ENCODE measurements at places on chromosomes 7 and 10.

DNA sequence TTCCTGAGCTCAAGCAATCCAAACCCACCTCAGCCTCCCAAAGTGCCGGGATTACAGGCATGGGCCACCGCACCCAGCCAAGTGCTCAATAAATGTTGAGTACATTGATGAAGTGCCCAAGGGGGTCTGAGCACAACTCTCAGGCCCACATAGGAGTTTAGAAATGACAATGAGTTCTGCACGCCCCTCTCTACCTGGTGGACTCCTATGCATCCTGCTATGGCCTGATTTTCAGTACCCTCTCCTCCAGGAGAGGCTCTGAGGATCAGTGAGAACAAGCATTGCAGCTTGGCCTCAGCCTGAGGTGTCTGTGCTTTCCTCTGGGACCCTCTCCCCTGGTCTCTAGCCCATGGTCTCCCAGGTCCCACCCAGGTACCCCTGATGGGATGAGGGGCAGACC is 20.9 kb upstream of the GRIFIN start:
- no peak for DNase-seq

DNA sequence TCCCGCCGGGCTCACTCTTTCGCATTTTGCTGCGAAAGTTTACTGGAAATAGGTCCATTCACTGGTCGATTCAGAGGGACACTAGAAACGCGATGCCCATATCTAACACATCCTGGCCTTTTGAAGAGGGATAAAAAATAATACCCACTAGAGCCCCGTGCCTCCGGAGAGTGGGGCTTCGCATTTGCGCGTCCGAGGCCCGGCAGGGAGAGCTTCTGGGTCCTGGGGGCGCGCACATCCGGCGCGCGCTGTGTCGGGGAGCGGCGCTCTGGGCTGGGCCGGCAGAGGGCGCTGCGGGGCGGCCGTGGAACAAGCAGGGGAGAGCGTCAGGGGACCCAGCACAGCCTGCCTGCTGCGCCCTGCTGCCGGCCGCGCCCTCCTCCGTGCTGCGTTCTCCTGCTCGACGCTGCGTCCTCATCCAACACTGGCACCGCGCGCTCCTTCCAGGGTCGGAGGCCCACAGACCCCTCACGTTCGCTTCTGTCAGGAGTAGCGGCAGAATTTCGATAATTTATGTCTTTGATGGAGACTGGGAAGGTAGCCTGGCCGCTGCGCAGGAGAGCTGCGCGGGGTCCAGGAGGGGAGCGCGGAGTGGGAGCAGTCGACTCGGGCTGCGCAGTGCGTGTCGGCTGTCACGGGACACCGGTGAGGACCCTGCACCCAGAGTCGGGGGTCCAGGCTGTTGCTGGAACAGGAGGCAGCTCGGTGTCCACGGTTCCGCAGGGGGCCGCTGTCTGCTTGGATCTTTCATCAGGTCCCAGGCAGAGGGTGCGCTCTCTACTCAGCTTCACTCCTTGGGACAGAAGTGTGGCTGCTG is 41.5 kb upstream of the ZNF32 start:
- DNase-seq = peak; percentile 75

GRCh38 chr10:11625019-11625735 is 13.7 kb upstream of the USP6NL start:
- no peak for DNase-seq

GRCh38 chr10:84176836-84177474 is 3.4 kb downstream of the GPR15LG start:
- DNase-seq = no peak

GRCh38 chr7:32887395-32887794 is 4.2 kb downstream of the KBTBD2 start:
- no peak for DNase-seq

GRCh38 chr7:2870471-2870931 is 26.4 kb upstream of the GNA12 start:
- peak; percentile 71 for DNase-seq

- peak; percentile 36 for DNase-seq
Observed at GRCh38 chr7:50832744-50833143, 50.0 kb upstream of the GRB10 start.

DNA sequence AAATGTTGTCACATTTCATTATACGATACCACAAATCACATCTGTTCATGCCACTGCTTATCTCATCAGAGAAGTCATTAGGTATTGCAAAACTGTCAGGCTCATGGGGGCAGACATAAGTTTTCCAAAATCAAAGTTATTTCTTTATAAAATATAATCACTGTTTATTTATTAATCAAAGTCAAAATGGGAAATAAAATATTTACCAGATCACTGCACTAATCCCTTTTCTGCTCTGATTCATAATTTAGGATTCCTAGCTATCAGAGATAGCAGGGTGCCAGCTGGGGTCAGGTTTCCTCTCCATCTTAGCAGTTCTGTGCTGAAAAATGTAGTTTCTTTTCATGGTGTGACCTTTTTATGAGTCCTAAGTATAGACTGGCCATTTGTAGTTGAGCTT is 117.7 kb upstream of the LANCL2 start:
- peak; percentile 22 for DNase-seq
